ENCODE measurements at places on chromosomes 16 and 17. TPM values are rescaled to one million over a fixed set of nuclear protein-coding genes. Genes with fewer than 3 reads are reported as not detected.

HBQ1 gene
- not detected for total RNA-seq

AATK gene
- 6.1 TPM for total RNA-seq

TMEM98 gene
- total RNA-seq = 46.0 TPM

CBLN1 gene
- not detected for total RNA-seq

UTS2R gene
- not detected for total RNA-seq

SSTR5 gene
- total RNA-seq = not detected

ANKFN1 gene
- total RNA-seq = 0.55 TPM

DNA sequence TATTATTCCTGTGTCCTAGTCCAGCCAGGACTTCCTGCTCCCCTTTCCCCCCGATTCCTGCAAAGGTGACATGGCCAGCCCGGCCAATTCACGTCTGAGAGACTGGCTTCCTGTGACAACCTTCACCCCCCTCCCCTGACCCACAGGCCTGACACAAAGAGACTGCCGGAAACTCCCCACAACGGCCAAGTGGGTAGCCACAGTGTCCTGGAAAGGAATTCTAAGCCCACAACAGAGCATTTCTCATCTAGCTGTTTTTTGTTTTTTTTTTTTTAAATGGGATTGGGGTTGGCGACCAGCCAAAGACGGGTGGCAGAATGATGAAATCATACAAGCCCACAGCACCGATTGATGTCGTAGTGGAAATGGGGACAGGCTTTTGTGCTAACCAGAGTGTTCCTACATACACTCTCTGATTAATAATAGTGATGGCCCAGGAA, 2.8 kb upstream of the XAF1 start:
- no peak overlapping the region for H3K4me3 ChIP-seq
- no peaks in the 10 kb centered on the region for H3K27me3 ChIP-seq
- H3K36me3 ChIP-seq = peaks cover under 1% of the 10 kb centered on the region

- H3K27ac ChIP-seq = no peak overlapping the region
- no peak for DNase-seq
- H3K27me3 ChIP-seq = peaks cover 16% of the 10 kb centered on the region
- no peaks in the 10 kb centered on the region for H3K4me1 ChIP-seq
- H3K36me3 ChIP-seq = no peaks in the 10 kb centered on the region
Observed at GRCh38 chr16:83994703-83995102, 26.7 kb downstream of the NECAB2 start.

- H3K27me3 ChIP-seq = no peaks in the 10 kb centered on the region
- no peak for DNase-seq
- H3K4me1 ChIP-seq = no peaks in the 10 kb centered on the region
- H3K4me3 ChIP-seq = no peak overlapping the region
- no peak overlapping the region for H3K27ac ChIP-seq
Observed at GRCh38 chr16:82177555-82177954, 7.5 kb upstream of the MPHOSPH6 start.

GRCh38 chr17:77540975-77541374, 400.2 kb downstream of the SEC14L1 start:
- no peak for DNase-seq
- H3K4me1 ChIP-seq = peaks cover 10% of the 10 kb centered on the region
- H3K27me3 ChIP-seq = no peaks in the 10 kb centered on the region
- no peak overlapping the region for H3K4me3 ChIP-seq

- DNase-seq = no peak
- H3K36me3 ChIP-seq = no peaks in the 10 kb centered on the region
- no peak overlapping the region for H3K4me3 ChIP-seq
- no peaks in the 10 kb centered on the region for H3K4me1 ChIP-seq
- H3K27me3 ChIP-seq = no peaks in the 10 kb centered on the region
Observed at GRCh38 chr16:54027558-54027957, 259.0 kb downstream of the IRX3 start.

GRCh38 chr17:75779987-75780889, 4.4 kb upstream of the UNK start:
- peak overlapping the region; percentile 98 for H3K27ac ChIP-seq
- H3K27me3 ChIP-seq = no peaks in the 10 kb centered on the region
- DNase-seq = no peak

GRCh38 chr16:27428026-27428785, 26.2 kb downstream of the IL21R start:
- no peaks in the 10 kb centered on the region for H3K4me1 ChIP-seq
- peaks cover 26% of the 10 kb centered on the region for H3K27me3 ChIP-seq
- DNase-seq = peak; percentile 28
- H3K36me3 ChIP-seq = no peaks in the 10 kb centered on the region

DNA sequence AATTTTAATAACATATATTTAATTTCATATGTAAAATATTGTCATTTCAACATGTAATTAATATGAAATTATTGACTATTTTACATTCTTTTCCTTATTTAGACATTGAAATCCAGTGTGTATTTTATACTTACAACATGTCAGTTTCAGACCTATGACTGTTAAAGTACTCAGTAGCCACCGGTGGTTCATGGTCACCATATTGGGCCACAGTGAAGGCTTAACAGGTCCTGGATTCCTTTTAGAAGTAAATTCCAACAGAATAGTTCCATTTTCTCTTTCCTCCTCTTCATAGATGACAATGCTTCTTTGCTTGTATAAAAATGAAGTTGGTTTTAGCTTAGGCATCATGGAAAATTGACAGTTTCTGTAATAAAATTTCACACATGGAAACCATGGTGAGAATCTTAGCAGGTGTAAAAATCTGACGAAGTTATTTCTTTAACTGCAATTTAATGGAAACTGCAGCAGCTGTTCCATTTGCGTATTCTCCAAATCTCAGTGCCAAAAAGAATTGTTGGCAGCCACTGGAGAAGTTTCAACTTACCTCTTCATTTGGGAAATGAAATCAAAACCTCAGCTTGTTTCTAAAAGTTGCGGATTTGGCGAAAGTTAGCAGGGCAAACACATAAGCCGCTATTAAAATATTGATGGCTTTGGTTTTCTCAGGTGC, 231.1 kb downstream of the CDH13 start:
- H3K27me3 ChIP-seq = no peaks in the 10 kb centered on the region

- no peaks in the 10 kb centered on the region for H3K36me3 ChIP-seq
- H3K4me3 ChIP-seq = no peak overlapping the region
- no peak overlapping the region for H3K27ac ChIP-seq
Observed at GRCh38 chr16:46730126-46730525, 18.0 kb downstream of the MYLK3 start.

DNA sequence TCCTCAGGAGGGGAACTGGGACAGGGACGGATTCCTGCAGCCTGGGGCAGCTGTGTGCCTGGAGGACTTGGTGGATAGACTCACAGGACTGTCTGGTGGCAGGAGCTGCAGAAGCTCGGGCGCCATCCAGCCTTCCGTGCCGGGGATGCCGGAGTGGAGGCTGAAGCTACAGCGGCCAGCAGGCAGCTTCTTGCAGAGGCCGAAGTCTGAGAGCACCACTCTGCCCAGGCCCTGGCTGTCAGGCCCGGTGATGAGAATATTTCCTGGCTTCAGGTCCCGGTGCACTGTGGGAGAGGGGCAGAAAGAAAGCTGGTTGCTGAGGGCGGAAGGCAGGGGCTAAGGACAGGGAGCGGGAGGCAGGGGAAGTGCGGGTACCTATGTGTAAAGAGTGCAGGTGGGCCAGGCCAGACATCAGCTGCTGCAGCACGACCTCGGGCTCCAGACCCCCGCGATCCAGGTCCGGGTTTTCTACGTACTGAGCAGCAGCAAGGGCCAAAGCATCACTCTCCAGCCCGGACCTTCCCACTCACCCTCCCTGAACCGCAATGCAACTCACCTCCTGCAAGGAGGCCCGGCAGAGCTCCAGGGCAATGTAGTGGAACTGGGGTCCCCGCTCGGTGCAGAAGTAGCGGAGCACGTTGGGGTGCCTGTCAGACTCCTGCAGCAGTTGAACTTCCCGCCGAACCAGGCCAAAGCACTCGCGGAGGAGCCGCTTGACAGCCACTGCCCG, 16.1 kb downstream of the PLK1 start:
- H3K4me1 ChIP-seq = no peaks in the 10 kb centered on the region
- H3K4me3 ChIP-seq = no peak overlapping the region
- H3K27me3 ChIP-seq = no peaks in the 10 kb centered on the region
- no peak for DNase-seq

DNA sequence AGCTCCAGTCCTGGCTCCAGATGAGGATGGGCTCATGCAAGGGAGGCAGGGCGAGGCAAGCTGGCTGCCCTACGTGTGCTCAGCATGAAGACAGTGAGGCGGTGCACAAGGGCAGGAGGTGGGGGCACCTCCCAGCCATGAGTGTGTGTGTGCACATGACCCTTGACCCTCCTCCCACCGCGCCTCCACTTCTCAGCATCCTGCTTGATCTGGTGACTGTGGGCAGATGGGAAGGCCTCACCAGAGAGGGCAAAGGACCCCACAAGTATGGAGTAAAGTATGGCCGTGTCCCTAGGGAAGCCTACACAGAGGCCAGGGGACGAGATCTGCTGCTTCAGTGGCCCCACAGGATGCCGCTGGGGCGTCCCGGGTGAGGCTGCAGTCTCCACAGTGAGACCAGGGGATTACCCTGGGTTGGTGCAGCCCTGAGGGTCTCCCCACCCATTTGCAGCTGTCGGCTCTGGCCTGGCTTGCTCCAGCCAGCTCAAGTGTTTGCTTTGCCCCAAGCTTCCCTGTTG, 7.9 kb upstream of the RNF222 start:
- no peak overlapping the region for H3K4me3 ChIP-seq
- DNase-seq = no peak
- H3K36me3 ChIP-seq = no peaks in the 10 kb centered on the region
- no peak overlapping the region for H3K27ac ChIP-seq
- H3K27me3 ChIP-seq = no peaks in the 10 kb centered on the region

- no peaks in the 10 kb centered on the region for H3K27me3 ChIP-seq
- no peaks in the 10 kb centered on the region for H3K36me3 ChIP-seq
- no peak overlapping the region for H3K4me3 ChIP-seq
- no peak for DNase-seq
- no peak overlapping the region for H3K27ac ChIP-seq
- H3K4me1 ChIP-seq = no peaks in the 10 kb centered on the region
Observed at GRCh38 chr16:74868501-74868900, 93.9 kb upstream of the FA2H start.

GRCh38 chr16:705431-706188, at the start of gene FBXL16:
Gene FBXL16 (minus strand): TSS chr16:705801. CDS start chr16:697405, 8,396 bp downstream.
- H3K36me3 ChIP-seq = no peaks in the 10 kb centered on the region
- H3K4me1 ChIP-seq = peaks cover 20% of the 10 kb centered on the region
- no peak within 1 kb of the TSS for H3K4me3 ChIP-seq
- H3K27ac ChIP-seq = no peak within 1 kb of the TSS
- peaks cover 68% of the 10 kb centered on the region for H3K27me3 ChIP-seq

- H3K4me1 ChIP-seq = peaks cover 5% of the 10 kb centered on the region
Observed at GRCh38 chr16:68420366-68420942, 27.9 kb downstream of the SMPD3 start.

GRCh38 chr16:11136600-11136999, 119.4 kb downstream of the SOCS1 start:
- no peaks in the 10 kb centered on the region for H3K36me3 ChIP-seq
- H3K27me3 ChIP-seq = no peaks in the 10 kb centered on the region
- no peak for DNase-seq
- H3K4me1 ChIP-seq = no peaks in the 10 kb centered on the region

GRCh38 chr16:50862818-50863643, 121.1 kb downstream of the CYLD start:
- no peaks in the 10 kb centered on the region for H3K4me1 ChIP-seq
- no peaks in the 10 kb centered on the region for H3K36me3 ChIP-seq
- H3K4me3 ChIP-seq = no peak overlapping the region
- DNase-seq = no peak

DNA sequence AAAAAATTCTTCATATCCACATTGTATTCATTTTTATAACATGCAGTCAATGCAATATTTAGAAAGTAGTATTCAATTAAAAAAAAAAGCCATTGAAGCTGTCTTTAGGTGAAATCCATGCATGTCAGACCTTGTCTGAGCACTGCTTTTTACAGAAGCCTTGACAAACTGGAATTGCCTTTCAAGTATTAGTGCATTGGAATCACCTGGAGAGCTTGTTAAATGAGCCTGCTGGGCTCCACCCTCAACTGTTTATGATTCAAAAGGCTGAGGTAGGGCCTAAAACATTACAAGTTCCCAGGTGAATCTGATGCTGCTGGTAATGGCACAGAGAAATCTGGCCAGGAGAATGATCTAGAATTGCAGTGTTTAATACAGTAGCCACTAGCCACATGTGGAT, 85.8 kb downstream of the HIC1 start:
- DNase-seq = no peak
- H3K4me1 ChIP-seq = peaks cover 13% of the 10 kb centered on the region
- no peak overlapping the region for H3K4me3 ChIP-seq

GRCh38 chr17:40317345-40317873, 8.4 kb downstream of the RARA start:
- peak; percentile 81 for DNase-seq
- H3K27me3 ChIP-seq = no peaks in the 10 kb centered on the region
- peaks cover 94% of the 10 kb centered on the region for H3K4me1 ChIP-seq
- H3K4me3 ChIP-seq = peak overlapping the region; percentile 98
- no peaks in the 10 kb centered on the region for H3K36me3 ChIP-seq
- peak overlapping the region; percentile 95 for H3K27ac ChIP-seq

- no peak overlapping the region for H3K27ac ChIP-seq
- no peaks in the 10 kb centered on the region for H3K27me3 ChIP-seq
- no peaks in the 10 kb centered on the region for H3K4me1 ChIP-seq
- no peaks in the 10 kb centered on the region for H3K36me3 ChIP-seq
Observed at GRCh38 chr16:60123392-60124023, 1389.4 kb upstream of the GOT2 start.

GRCh38 chr17:80978499-80979497, 12.8 kb upstream of the CHMP6 start:
- H3K4me1 ChIP-seq = peaks cover 14% of the 10 kb centered on the region
- DNase-seq = no peak
- no peaks in the 10 kb centered on the region for H3K36me3 ChIP-seq
- H3K27me3 ChIP-seq = no peaks in the 10 kb centered on the region
- no peak overlapping the region for H3K27ac ChIP-seq

Data from sigmoid colon (tissue), 7 donors.